ENCODE measurements at places on chromosomes 16 and 17.

GRCh38 chr17:77687921-77688320 lies 270.6 kb upstream of the TNRC6C start:
- DNase-seq, result no peak

GRCh38 chr17:78185981-78186691 lies 716 bp downstream of the TK1 start:
- no peak for DNase-seq

DNA sequence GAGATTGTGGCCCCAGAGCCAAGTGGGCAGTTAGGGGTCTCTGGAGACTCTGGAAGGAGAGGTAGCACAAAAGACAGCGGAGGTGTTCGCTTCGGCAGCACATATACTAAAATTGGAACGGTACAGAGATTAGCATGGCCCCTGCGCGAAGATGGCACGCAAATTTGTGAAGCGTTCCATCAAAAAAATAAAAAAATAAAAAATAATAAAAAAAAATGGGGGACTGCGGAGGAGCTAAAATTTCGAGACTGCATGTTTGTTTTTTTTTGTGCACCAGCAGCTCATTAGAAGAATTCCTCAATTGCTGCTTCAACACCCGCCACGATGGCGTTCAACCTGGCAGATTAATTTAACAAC lies 39.1 kb downstream of the IGF2BP1 start:
- no peak for DNase-seq

GRCh38 chr17:49875685-49876084 lies 27.8 kb upstream of the TAC4 start:
- DNase-seq, result no peak

GRCh38 chr16:8892101-8892575 lies 10.0 kb downstream of the LITAFD start:
- peak; percentile 70 for DNase-seq

- no peak for DNase-seq
These were observed 585 bp downstream of the AP1G1 start for GRCh38 chr16:71807905-71808592.

GRCh38 chr17:18974407-18975149 lies 22.6 kb downstream of the SLC5A10 start:
- DNase-seq, result no peak

DNA sequence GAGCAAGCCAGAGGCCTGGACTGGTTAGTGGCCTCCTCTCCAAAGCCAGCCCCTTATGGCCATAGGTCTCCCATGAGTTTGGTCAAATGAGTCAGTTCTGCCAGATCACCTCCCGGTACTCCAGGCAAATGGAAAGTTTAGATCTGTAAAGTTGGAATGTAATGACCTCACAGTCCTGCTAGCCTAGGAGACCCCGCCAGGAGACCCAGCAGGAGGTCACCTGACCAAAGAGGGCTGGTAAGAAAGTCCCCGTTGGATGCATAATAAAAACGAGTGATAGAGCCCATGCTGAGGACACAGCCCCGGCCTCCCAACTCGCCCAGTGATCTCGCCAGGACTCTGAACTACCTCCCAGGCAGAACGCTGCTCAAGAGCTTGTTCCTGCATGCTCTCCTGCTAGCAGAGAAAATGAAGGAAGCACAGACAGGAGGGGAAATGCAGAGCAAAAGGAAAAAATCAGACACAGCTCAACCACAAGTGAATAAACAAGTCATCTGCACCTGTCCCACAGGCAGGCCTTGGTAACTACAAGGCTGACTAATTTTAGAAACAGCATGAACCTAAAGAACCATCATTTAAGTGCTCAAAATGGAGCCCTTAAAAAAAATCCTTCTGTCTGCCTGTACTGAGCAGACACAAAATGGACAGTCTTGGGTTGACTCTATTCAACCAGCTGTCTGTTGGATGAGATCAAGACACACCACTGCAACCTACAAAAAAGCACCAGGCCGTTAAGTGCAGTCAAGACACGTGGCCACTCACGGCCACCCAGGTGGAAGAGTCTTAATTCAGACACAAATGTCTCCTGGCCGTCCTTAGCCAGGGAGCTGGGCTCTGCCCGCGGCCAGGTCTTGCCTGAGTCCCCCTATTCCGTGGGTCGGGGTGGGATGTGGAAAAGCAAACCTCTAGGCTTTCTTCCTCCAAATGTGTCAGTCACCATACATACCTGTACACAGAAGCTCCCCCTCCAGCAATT lies 9.2 kb downstream of the CDIP1 start:
- no peak for DNase-seq

- DNase-seq, result no peak
These were observed 691 bp upstream of the TMEM98 start for GRCh38 chr17:32927201-32927723.

DNA sequence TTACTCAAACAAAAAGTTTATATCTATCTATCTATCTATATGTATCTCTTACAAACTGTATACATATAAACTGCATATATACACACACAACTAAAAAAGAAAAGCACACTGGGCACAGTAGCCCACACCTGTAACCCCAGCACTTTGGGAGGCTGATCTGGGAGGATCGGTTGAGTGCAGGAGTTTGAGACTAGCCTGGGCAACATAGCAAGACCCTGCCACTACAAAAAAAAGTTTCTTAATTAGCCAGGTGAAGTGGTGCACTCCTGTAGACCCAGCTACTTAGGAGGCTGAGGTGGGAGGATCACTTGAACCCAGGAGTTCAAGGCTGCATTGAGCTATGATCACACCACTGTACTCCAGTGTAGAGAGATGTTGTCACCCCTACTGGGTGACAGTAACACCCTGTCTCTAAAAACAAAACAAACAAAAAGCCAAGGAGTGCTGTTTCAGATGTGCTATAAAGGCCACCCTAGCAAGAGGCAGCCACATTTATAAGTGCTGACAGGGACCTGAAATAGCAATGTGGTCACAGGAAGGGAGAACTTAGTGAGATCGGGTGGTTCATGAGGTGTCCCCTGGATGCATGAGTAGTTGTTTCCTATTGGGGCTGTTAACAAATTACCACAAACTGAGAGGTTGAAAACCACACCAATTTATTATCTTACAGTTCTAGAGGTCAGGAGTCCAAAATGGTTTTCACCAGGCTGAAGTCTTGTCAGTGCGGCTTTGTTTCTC lies 4.8 kb downstream of the CD2BP2 start:
- DNase-seq, result no peak

Measured in psoas muscle (tissue), 8 donors.